T-helper 2 cell (primary cell): ENCODE measurements at places on chromosomes 3 and 15.

GRCh38 chr15:64461721-64462162 lies 1.4 kb downstream of the ZNF609 start:
- no peak for DNase-seq

DNA sequence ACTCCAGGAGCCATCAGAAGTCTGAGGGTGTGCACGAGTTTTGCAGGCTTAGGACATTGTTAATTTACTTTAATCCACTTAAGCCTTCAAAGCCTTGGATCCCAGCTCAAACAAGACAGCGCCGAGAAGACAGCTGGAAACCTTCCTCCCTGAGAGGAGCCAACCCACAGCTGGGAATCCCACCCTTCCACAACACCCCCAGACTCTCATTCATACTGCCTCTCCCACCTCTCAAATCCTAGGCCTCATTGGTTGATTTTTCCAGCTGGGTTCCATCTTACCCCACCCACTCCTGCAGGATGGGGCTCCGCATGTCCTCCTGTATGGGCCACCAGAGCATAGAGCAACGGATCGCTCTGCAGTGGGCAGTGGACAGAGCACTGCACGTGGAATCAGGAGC lies 80.4 kb downstream of the SEMA5B start:
- no peak for DNase-seq

GRCh38 chr3:106963442-106963841 lies 413.8 kb upstream of the CCDC54 start:
- no peak for DNase-seq

DNA sequence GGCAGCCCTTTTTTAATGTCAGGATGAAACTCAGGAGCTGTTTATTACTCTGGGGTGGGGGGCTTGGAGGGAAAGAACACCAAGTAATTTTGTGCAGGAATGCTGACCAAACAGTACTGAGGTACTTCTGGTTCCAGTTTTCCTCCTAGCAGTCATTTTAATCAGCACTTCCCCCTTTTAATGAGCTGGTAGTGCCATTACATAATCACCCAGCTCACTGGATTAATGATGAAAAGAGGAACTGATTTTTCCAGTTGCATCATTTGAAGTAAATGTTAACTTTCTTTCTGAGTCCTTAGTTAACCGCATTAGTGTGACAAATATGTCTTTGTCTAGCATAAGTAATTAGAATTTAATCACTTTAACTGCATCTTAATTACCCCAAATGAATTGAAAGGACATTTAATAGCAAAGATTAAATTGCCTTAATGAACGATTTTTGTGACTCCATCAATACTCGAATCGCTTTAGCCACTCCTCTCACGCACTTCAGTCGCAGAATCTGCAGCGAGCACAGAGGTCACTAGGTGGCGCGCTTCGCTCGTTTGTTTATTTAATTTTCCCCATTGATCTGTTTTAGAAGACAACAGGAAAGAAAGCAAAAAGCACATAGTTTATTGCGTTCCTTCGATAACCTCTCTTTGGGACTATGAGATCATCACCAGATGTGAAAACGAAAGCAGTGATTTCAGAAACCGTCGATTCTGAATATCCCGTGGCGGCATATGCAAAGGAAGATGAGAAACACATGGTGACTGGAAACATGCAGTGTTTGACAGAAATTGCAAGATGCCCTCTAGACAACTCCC lies 9.8 kb downstream of the ONECUT1 start:
- DNase-seq = peak; percentile 68

- no peak for DNase-seq
Measured at GRCh38 chr3:24270204-24270691, 224.4 kb downstream of the THRB start.

GRCh38 chr3:150759319-150759718 lies 3.6 kb downstream of the SIAH2 start:
- DNase-seq = no peak
